ENCODE measurements at places on chromosomes 11 and 22. TPM values are rescaled to one million over a fixed set of nuclear protein-coding genes. Genes with fewer than 3 reads are reported as not detected.

The KIF18A gene
- total RNA-seq: 6.8 TPM

The AP2A2 gene
- total RNA-seq: 51.8 TPM

The MCHR1 gene
- total RNA-seq: 3.7 TPM

The PLA2G3 gene
- total RNA-seq: not detected

The PATZ1 gene
- total RNA-seq: 15.7 TPM

The SSTR3 gene
- total RNA-seq: not detected

The LRRC56 gene
- total RNA-seq: 0.52 TPM

The TNNT3 gene
- 0.33 TPM for total RNA-seq

The ZMAT5 gene
- 13.3 TPM for total RNA-seq

The FLRT1 gene
- 0.03 TPM for total RNA-seq

The HSPB2 gene
- 0.79 TPM for total RNA-seq

The KCNJ11 gene
- not detected for total RNA-seq

The ZFTA gene
- total RNA-seq: 19.2 TPM

The PDE3B gene
- total RNA-seq: 2.8 TPM

The SOX10 gene
- not detected for total RNA-seq

All from smooth muscle cell of the pulmonary artery (primary cell).